Activated CD8-positive, alpha-beta T cell treated with anti-CD3 and anti-CD28 coated beads, Interleukin-2, amount 10 ng/mL, durations not matched to agents 7 days and 5 days (primary cell): ENCODE measurements at places on chromosomes 13 and 19.

DNA sequence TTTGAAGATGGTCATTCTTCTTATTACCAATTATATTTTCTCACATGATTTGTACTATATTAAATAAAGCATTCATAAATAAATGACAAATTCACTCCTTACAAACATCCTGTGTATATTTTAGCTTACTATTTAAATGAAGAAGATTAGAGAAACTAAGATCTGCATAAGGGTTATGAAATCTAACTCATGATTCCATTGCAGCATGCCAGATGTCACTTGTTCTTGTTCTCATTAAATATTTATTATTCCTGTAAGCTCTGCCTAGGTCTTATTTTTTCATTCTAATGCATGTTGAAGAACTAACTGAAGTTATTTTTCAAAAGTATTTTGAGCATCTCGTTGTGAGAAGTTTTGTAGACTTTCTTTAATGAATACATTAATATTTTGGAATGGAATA lies 18.3 kb downstream of the NUP58 start:
- DNase-seq: no peak

GRCh38 chr19:8142513-8142900 lies 6.9 kb downstream of the FBN3 start:
- no peak for DNase-seq

DNA sequence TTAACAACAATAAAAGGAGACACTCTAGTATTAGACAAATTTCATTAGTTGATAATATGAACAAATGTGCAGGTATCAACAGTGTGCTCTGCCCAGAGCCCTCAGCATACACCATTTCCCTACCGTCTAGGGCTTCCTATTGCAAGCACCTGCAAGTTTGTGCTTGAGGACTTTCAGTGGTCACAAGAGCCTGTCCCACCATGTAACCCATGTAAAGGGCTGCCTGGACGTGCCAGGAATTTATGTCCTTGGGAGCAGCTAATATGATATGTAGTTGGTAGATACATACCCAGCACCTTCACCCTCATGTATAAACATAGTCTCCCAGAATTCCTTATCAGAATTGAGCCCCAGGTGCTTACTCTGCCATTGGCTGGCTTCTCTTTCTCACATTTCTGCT lies 128.0 kb downstream of the UFM1 start:
- no peak for DNase-seq

- DNase-seq: no peak
Measured at GRCh38 chr13:33110713-33111413, 94.6 kb downstream of the KL start.

- DNase-seq: no peak
Measured at GRCh38 chr13:84870190-84870589, 929.0 kb downstream of the SLITRK6 start.

- peak; percentile 59 for DNase-seq
Measured at GRCh38 chr19:17755977-17756670, 4.8 kb downstream of the FCHO1 start.
